ENCODE measurements at places on chromosomes 3 and 15.

DNA sequence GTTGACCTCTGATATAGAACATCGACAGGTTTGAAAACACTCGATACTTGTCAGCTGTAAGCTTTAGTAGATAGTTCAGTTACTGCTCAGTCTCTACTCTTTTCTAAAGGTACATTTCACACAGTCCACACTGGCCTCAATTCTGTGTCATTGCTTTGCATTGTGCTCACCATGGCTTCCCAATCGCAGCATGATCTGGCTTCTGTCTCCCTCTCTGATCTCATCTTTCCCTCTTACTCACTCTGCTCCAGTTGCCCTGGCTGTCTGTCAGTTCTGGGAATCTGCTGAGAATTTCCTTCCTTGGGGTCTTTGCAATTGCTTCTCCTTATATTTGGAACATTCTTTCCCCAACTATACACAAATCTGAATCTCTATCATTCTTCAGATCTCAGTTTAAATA is 80.6 kb downstream of the GTF2E1 start:
- DNase-seq: no peak

GRCh38 chr3:138234401-138235179 is 47.5 kb downstream of the ARMC8 start:
- DNase-seq: no peak

DNA sequence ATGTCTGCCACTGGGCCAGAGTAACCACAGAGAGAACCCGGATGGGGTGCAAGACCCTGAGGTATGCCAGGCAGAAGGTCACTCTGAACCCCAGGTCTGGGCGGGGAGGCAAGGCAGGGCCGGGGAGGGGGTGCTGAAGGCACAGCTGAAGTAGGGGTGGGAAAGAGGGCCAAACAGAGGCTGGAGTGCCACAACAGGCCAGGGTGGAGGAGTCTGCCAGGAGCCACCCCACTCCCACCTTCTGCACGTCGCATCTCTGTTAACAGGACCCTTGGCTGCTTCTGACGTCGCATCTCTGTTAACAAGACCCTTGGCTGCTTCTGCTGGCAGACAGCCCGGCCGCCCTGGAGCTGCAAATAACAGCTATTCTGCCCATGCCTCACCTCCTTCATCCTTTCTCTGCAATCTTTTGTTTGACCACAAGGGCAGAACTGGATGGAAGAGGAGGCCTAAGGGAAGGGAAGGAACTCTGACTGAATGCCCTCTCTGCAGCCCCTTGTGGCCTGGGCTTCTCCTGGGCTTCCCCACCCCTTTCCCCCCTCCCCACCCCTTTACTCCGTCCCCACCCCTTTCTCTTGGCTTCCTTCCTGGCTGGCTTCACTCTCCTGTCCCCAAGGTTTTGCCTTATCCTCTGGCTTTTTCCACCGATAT is 20.6 kb upstream of the FBLN2 start:
- no peak for DNase-seq

GRCh38 chr15:42727750-42728381 is 9.1 kb downstream of the CDAN1 start:
- DNase-seq: no peak

DNA sequence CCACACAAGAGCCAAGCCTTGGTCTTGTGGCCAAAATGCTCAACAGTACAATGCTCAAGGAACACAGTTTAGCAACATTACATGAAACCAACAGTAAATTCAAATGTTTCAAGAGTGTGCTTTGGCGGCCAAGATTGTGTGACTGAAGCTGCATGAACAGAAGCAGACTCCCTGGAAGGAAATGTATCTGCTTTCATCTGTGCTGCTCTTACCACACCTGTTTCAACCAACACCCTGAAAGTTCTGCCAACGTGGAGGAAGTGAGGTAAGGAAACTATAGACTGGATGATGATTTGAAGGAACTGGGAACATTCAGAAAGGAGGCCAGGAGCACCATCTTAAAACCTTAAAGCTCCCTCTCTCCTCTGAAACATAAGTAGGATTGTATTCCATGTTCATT is 55.7 kb downstream of the MB21D2 start:
- DNase-seq: no peak

GRCh38 chr3:140051019-140051957 is 116.3 kb downstream of the CLSTN2 start:
- no peak for DNase-seq

GRCh38 chr3:155465664-155466063 is 172.2 kb upstream of the STRIT1 start:
- no peak for DNase-seq

- no peak for DNase-seq
These were observed 143.5 kb downstream of the PDE8A start for GRCh38 chr15:85125056-85125661.
